ENCODE measurements at places on chromosomes 1 and 21.

DNA sequence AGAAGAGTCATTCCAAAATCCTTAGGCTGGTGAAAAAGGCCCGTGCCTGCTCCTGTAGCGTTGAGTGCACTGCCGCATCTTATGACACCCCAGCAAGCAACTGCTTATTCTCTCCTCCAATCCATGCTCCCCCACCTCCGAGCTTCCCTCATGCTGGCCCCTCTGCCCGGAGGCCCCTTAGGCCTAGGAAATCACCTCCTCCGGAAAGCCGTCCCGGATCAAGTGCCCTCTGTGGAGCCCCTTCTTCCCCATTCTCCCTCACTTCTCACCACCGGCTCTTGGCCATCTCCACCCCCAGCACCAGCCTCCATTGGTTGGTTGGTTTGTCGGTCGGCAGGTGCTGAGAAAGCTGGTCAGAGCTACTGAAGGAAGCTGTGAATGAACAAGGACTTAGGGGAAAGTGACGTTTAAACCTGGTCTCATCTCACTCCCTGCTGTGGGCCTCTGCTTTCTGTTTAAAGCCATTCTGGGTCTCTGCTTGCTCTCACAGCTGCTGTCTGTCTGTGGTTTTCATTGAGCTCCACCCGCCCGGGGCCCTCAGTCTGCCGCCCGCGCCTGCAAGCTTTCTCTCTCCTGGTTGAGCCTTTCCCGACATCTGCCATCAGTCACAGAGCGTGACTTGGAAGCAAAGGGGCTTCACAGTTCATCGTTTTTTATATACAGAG lies 122.2 kb downstream of the KCNN3 start:
- no peak for DNase-seq

GRCh38 chr1:20380616-20381035 lies 90.0 kb downstream of the VWA5B1 start:
- DNase-seq: peak; percentile 46

DNA sequence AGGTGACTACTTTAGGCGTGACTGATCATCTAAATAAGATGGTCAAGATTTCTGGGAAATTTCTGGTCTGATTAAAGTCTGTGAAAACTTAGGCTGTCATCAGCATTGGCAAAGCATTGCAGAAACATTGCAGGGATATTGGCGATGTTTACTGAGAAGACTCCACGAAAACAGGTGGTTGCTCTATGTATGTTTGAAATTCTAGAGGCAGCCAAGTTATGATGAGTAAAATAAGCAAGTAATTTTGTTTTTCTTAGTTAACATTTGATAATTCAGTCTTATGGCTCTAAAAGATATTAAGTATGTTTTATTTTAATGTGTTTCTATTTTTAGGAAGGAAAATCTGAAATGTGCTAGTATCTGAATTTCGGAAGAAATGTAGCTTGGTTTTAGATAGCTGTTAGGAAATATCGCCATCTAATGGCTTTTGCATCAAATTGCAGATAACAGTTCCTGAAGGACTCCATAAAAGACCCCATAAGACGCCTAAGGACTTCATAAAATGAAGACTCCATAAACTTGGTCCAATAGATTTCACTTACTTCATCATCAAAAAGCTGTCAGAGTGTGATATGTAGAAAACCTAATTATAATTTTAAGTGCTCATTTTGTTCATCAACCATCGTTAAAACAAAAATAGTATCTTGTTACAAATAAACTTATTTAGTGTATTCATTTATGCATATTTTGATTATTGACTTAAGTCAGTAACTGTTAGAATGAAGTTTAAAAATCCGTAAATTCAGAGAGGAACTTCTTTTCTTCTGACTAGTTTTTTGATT lies 344.6 kb downstream of the RYR2 start:
- peak; percentile 28 for DNase-seq

DNA sequence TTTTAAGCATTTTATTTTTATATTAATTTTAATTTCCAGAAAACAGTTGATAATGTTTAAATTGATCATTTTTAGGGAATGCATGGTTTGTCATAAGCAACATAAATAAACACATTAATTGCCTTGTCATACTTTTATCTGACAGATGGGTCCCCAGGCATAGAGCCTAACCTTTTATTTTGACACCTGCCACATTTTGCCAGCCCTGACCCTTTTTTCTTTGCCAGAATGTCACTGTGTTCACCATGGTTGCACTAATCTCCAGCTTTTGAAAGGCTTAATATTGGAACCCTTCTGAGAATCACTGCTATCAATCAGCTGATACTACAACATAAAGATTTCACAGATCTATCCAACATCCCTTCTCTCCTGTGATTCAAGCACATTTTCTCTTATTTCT lies 56.0 kb upstream of the DPYD start:
- no peak for DNase-seq

Data from epithelial cell of esophagus (primary cell).